ENCODE measurements at places on chromosomes 11 and 22.

DNA sequence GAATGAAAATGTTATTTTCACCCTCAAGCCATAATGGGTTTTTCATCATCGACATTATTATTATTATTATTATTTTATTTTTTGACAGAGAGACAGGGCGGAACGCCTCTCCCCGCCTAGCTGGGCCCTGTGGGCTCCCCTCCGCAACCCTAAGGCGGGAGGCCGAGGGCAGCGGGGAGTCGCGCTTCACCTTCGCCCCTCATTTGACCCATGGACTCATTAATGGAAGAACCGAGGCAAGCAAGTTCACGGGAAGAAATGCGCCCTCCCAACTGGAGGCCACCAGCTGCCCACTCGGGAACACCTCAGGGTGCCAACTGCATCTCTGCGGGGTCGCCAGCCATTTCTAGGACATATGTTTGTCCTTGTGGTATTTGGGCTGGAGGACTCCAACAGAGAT lies 115.3 kb upstream of the KIRREL3 start:
- no peak for DNase-seq

- no peak for DNase-seq
Observed at GRCh38 chr11:102192349-102193066, 82.3 kb downstream of the YAP1 start.

- no peak for DNase-seq
Observed at GRCh38 chr22:44592126-44592823, 94.2 kb upstream of the RTL6 start.

GRCh38 chr11:33064033-33064825 lies 24.9 kb downstream of the TCP11L1 start:
- DNase-seq, result no peak

DNA sequence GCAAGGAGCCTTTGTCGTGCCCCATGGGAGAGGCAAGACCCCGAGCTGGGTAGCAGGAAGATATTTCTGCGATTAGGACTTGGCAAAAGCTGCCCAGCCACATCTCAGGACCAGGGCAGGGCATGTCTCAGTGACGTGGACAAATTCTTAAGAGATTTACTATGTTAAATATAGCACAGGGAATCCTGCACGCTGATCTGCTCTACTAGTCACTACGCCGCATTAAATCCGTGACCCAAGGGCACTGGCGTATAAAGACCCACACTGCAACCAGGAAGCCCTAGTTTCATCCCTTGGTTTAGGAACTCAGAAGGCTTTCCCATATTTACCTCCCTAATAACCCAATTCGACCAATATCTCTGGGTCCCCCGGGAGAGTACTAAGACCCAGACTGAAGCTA lies 35.1 kb downstream of the AP1B1 start:
- DNase-seq, result no peak

GRCh38 chr11:130094614-130095013 lies 24.9 kb downstream of the APLP2 start:
- DNase-seq, result no peak

- DNase-seq, result no peak
Observed at GRCh38 chr22:37681556-37682049, 4.5 kb upstream of the NOL12 start.

DNA sequence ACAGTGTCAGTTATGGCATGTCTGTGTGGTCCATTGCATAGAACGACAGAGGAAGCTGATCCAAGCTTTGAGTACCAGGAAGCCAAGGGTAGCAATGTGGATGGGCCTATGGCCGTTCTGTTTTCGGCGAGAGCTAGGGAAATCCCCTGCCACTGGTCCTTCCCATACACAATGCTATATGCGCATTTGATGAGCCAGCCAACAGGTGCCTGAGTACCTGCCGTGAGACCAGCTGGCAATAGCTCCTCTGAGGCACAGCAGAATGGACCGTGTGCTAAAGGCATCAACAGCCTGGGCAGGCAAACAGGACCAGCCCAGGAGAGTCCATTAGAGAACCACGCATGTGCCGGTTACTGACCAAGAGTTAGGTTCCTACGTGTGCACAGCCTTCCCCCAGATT lies 753.0 kb downstream of the NTM start:
- DNase-seq, result no peak

GRCh38 chr11:72375241-72375960 lies 58.9 kb downstream of the CLPB start:
- DNase-seq, result no peak

- DNase-seq, result no peak
Observed at GRCh38 chr11:15826826-15827225, 529.5 kb downstream of the SOX6 start.

- no peak for DNase-seq
Observed at GRCh38 chr11:124519850-124520549, 23.5 kb downstream of the OR8B12 start.
